ENCODE measurements at places on chromosomes 13 and 19.

DNA sequence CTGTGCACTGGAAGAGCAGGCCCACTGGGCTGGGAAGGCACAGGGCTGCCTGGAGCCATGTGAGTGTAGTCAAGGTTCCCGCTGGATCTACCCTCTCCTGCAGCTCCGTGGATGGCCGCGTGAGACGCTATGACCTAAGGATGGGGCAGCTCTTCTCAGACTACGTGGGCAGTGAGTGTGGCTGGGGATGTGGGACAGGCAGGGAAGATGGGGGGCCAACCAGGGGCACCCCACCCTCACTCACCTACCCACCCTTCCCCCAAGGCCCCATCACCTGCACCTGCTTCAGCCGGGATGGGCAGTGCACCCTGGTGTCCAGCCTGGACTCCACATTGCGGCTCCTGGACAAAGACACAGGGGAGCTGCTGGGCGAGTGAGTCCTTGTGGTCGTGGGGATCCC lies 6.1 kb downstream of the WDR83 start:
- no peak for DNase-seq

DNA sequence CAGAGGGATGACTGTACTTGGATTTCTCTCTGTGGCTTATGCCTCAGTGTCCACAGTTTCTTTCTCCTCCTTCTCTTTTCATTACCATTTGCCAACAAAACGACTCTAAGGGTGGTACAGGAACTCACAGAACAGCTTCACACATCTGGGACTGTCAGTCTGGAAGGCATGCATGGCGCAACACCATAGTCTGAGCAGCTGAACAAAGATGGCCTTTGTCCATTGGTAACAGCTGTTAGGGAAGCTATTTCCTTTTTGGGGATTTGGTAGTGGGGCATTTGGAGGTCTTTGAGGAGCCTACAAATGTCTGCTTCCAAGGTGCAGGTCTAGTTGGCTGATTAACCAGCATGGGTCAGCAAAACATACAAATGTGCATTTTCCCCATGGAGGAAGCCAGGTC lies 81.4 kb upstream of the PCDH8 start:
- DNase-seq: no peak

- no peak for DNase-seq
Observed at GRCh38 chr13:80161896-80162295, 179.0 kb downstream of the SPRY2 start.

DNA sequence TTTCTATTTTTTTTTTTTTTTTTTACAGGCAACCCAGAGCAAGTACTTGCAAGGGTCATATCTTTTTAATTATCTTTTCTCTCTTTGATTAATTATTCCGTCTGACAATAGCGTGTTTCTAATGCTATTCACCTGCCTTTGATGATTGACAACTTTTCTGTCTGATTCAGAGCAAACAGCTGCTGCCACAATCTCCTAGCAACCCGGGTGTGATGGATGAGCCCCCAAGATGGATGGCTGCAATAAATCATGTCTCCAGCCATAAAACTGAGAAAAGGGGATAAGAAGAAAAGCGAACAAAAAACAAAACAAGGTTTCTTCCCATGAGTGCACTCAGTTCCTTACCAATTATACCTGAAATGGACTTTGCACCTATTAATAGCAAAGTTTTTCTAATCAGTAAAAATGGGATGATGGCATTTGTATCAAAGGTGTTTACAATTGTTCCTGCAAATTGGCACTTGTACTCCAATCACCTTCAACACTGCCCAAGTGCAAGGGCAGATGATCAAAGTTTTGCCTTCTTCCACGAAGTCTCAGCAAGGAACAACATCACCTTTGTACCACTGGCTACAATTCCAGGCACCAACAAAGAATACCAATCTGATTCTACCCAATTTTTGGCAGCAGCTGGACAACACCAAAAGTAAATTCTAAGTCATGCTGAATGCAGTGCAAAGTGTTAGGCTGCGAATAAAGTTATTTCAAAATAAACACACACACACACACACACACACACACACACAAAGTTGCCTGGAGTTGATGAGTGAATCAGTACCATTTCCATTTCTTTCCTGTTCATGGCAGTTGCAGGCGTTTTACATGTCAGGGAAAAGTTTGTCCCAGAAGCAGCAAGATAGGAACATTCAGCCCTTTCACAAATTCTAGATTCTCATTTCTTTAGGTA lies 12.0 kb downstream of the TSHZ3 start:
- DNase-seq: no peak

- no peak for DNase-seq
Observed at GRCh38 chr13:39274739-39275325, 236.6 kb downstream of the NHLRC3 start.

DNA sequence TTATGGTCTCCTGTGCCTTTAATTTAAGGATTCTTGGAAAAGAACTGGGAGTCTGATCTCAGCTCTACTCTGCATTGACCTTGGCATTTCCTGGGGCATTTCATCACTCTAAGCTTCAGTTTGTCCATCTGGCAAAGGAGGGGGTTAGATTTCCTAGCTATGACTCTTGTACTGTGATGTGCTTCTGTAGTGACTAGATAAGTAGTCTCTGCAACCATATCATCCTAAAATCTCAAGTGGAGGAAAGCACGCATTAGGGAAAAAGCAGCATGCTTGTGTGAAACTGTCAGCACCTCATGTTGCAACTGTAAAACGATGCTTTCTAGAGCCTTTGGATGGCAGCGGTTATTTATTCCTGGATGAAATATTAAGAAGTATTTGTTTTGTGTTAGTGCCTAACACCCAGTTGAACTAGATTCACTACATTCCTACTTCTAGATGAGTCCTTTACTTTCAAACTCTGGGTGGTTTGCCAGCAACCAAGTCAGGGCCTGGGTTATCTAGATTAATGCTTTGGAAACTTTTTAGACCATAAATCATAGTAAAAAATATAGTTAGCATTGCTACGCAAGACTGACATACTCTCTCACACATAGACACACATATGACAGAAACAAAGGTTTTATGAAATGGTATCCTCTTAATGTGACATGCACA lies 6.8 kb downstream of the WDFY2 start:
- no peak for DNase-seq

- DNase-seq: peak; percentile 34
Observed at GRCh38 chr13:20161275-20161950, 561 bp upstream of the GJA3 start.

GRCh38 chr19:28737021-28737895 lies 475.7 kb downstream of the UQCRFS1 start:
- DNase-seq: peak; percentile 40

GRCh38 chr13:72523049-72523448 lies 204.4 kb downstream of the MZT1 start:
- DNase-seq: no peak

- DNase-seq: no peak
Observed at GRCh38 chr13:49664606-49665005, 26.7 kb downstream of the EBPL start.

DNA sequence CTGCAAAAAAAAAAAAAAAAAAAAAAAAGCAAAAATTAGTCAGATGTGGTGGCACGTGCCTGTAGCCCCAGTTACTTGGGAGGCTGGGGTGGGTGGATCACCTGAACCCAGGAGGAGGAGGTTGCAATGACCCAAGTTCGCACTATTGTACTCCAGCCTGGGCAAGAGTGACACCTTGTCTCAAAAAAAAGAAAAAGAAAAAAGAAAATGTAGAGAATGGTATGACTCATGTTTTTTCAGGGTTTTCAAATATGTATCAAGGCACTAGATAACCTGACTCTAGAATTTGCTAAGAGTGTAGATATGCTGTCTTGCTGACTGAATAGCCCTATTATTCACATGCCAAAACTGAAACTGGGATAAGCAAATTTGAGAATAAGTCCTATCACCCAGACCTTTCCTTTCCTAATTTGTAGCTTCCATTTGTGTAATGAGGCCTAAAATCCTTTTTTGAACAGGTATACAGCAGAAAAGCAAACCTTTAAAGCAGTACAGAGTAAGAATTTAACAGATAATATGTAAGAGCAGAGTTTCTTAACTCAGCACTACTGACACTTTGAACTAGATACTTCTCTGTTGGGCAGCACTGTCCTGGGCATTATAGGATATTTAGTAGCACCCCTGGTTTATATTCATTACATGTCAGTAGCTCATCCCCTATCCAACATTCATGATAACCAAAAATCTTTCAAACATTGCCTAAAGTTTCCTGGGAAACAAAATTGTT lies 108.6 kb downstream of the ELF1 start:
- peak; percentile 51 for DNase-seq

- DNase-seq: no peak
Observed at GRCh38 chr19:10460714-10461046, 40.3 kb downstream of the PDE4A start.

DNA sequence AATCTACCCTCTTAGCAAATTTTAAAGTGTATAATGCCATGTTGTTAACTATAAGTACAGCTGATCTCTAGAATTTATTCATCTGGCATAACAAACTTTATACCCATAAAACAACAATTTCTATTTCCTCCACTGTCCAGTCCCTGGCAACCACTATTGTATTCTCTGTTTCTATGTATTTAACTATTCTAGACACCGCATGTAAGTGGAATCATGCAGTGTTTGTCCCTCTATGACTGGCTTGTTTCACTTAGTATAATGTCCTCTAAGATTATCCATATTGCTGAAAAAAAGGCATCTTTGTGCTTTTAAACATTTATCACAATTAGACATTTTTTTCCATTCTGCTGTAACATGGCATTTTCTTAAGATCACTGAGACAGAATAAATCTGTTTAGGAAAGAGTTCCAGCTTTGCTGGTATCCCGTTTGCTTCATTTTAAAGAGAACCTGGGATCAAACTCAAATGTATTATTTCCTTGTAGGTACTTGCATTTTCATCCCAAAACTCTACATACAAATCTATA lies 1191.0 kb downstream of the SLITRK5 start:
- DNase-seq: no peak

DNA sequence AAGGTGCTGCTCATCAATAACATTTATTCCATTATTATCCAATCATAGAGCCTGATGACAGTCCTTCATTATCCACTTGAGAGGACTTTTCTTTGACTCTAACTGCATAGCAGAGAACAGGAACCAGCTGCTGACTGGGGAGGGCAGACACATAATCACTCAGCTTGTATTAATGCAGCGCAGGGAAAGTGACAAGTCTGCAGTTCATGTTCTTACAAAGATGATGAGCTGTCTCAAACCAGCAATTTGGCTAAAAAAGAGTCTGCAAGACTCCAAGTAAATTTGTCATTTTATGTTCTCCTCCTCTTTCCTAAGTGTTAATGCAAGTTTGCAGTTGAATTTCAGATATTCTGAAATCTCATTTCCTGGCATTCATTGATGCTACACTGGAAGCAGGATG lies 40.0 kb upstream of the CBY2 start:
- DNase-seq: no peak

DNA sequence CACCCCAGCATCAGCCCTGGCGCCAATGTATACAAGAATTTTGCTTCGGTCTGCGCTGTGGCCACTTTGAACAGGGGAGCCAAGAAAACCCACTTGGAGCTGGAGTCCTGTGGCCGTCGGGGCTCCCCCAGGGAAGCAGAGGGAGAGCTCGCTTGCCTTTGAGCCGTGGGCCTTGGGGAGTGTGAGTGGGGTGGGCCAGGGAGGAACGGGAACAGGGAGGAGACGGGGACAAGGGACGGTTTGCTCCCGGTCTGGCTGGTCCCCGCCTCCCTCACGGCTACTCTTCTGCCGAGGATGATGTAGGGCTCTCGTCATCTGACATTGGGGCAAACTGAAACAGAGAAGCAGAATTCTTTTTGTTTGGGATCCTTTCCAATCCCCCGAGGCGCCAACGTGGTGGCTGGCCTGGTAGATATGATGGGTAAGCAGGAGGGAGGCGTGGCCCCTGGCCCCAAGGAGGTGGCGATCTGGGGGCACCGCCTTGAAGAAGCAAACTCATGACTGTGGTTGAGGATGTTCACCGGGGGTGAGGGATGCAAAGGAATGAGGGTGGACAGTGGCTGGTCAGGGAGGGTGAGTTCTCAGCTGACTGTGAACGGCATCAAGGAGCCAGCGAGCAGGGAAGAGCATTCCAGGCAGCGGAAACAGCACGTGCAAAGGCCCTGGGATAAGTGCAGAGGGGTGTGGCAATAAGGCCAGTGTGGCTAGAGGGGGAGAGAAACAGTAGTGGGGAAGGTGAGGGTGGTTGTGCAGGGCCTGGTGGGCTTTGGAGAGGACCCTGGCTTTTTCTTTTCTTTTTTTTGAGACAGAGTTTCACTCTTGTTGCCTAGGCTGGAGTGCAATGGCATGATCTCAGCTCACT lies 10.9 kb upstream of the SPC24 start:
- DNase-seq: no peak

DNA sequence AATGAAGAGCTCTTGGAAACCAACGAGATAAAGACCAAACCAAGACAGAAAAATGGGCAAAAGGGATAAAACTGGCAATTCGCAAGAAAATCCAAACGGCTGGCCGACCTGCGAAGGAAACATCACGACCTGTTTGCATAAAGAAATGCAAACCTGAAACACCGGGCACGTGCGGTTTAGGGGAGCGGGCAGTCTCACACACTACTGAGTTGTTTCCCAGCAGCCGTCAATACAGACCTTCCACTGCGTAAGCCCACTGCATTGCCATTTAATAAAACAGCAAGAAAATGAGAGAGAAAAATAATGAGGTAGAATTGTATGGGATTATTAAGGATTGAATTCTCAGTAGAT lies 642 bp upstream of the PEG3 start:
- DNase-seq: no peak

DNA sequence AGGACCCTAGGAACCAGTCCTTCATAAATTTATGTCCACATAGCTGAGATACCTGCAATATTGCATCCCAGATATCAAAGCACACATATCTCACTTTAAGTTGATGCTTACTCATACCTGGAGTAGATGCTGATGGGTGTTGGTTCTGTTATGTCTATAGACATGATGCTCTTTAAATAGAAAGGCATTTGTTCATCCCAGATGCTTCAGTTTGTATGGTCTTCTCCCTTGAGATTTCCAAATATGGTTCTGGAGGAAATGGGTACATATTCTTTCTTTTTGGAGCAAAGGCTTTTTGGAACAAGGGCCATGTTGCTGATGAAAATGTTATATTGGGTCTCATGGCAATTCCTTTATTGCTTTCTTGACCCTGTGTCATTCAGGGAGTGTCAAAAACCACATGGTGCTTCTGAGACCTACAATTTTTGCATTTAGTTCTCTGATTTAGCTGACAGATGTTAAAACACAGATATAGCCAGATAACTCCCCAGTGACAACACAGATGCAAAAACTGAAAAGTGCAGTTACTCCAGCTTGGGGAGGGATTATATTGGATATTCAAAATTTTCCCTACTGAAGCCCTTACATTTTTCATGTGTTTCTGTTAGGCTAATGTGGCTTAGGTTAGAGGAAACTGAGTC lies 211.4 kb downstream of the KCNRG start:
- DNase-seq: peak; percentile 71

DNA sequence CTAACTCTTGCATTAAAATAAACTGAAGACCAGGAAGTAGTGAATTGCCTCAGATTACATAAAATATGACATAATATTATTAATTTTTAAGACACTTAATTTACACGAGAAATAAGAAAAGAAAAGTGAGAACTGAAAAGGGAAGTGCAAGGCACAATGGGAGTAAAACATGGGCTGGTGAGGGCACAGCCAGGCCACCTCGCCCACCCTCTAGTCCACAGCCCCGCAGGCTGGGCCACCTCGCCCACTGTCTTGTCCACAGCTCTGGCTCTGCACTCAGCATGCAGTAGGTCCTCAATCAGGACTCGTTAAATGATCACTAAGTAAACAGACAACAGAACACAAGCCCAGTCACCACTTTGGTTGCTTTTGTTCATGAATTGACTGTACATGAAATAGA lies 67.8 kb upstream of the ARHGEF7 start:
- DNase-seq: no peak

- DNase-seq: no peak
Observed at GRCh38 chr13:98751861-98752466, 508 bp downstream of the SLC15A1 start.
